NCI-H524 (cell line): ENCODE measurements at places on chromosomes 5 and 9.

DNA sequence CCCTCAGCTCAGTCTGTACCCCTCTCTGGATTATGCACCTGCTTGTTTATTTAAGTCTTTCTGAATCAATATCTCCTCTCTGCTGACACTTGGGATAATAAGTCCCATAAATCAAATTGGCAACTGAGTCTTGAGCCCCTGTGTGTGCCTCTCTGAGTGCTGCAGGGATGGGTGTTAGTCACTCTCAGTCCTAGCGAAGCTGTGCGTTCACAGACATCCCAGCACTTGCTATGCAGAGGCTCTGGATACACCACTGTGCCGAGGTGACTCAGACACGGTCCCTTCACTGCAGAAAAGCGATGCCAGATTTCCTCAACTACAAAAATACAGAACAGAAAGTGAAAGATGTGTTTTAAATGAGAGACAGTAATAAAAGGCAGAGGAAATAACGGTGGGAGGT, 4.1 kb upstream of the KCNMB1 start:
- DNase-seq, result no peak

- peak; percentile 40 for DNase-seq
Measured at GRCh38 chr5:132797651-132798050, 15.5 kb upstream of the SOWAHA start.

GRCh38 chr9:137837345-137838278, 40.0 kb upstream of the CACNA1B start:
- no peak for DNase-seq

GRCh38 chr5:107564931-107565372, 105.8 kb downstream of the EFNA5 start:
- no peak for DNase-seq

GRCh38 chr5:54186108-54186507, 124.3 kb downstream of the ARL15 start:
- no peak for DNase-seq

- DNase-seq, result no peak
Measured at GRCh38 chr9:18920141-18921084, 112.6 kb downstream of the SAXO1 start.

GRCh38 chr9:126617003-126617822, 3.5 kb downstream of the LMX1B start:
- DNase-seq, result no peak

GRCh38 chr9:121450241-121450640, 49.4 kb downstream of the GGTA1 start:
- DNase-seq, result no peak
